ENCODE measurements at places on chromosomes 3 and 15.

DNA sequence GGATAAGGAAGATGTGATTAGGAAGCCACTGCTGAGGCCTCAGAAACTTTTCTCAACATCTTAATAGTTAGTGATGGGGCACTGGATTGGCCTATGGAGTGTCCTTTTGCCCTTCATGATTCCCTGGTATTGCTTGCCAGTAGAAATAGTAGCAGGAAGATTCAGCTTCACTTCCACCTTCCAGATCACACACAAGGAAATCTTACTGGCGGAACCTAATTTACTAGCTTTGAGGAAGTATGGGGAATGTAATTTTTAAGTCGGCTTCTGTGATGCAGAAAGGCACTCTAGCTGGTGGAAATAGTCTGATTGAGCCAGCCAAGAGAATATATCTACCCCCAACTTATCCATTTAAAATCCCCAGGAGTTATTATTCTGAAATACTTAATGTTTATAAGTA lies 46.5 kb downstream of the LPP start:
- DNase-seq: no peak

DNA sequence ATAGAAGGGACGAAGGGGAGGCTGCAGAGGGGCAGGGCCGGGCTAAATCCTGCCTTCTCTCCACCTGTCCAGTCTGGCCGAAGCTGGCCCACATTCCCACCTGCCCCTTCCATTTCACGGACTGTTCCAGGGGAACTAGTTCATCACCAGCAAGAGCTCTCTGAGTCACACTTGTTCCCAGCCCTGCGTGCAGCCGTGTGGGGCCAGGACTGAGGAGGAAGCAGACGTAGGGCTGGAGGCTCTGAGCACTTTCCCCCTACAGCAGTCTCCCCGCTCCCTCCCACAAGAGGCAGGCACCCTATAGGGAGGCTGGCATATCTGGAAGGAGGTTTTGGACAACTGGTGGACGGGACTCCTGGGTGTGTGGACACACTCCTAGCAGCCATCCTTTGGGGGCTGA lies 3.0 kb downstream of the ITIH4 start:
- DNase-seq: no peak

DNA sequence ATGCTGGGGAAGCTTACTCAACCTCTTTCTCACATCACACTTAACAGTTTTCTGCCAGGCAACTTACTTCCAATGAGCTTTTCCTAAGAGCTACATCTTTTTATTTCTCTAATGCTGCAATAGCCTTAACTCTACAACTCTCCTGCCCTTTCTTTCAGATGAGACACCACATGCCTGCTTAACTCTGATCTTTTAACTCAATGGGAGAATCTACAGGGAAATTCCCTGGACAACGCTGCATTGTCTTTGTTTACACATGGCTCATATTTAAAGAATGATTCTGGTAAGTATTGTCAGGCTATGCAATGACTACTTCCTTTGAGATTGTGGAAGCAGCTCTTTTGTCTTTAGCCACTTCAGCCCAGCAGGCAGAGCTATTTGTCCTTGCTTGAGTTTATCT lies 353.1 kb upstream of the BCHE start:
- no peak for DNase-seq

GRCh38 chr3:151371526-151371925 lies 13.0 kb downstream of the P2RY12 start:
- DNase-seq: no peak

DNA sequence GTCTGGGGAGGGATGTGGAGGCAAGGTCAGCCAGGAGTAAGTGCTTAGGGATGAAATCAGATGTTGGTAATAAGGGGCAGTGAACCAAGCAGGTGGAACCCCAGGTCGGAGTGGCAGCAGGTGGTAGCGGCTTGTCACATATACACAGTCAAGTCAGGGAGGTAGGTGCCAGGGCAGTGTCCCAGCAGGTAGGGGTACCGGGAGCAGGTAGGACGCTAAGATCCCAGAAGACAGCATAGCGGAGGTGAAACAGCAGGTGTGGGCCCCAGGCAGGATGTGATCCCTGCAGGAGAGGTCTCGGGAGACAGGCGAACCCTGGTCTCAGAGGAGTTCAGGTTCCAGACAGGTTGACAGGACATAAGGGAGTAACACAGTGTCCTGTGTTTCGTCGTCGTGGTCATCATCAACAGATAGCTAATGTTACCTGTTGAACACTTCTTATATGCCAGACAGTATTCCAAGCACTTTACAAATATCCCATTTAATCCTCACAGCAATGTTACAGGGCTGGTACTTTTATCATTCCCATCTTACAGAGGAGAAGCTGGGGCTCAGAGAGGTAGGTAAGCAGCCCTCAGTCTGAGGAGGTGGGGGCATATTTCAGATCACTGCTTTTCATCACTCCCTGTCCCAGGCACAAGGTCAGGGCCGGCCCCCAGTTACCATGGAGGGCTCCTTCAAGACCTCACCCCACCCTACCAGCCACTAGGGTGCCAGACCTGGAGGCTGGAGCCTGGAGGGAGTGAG lies 241.6 kb downstream of the UACA start:
- no peak for DNase-seq

DNA sequence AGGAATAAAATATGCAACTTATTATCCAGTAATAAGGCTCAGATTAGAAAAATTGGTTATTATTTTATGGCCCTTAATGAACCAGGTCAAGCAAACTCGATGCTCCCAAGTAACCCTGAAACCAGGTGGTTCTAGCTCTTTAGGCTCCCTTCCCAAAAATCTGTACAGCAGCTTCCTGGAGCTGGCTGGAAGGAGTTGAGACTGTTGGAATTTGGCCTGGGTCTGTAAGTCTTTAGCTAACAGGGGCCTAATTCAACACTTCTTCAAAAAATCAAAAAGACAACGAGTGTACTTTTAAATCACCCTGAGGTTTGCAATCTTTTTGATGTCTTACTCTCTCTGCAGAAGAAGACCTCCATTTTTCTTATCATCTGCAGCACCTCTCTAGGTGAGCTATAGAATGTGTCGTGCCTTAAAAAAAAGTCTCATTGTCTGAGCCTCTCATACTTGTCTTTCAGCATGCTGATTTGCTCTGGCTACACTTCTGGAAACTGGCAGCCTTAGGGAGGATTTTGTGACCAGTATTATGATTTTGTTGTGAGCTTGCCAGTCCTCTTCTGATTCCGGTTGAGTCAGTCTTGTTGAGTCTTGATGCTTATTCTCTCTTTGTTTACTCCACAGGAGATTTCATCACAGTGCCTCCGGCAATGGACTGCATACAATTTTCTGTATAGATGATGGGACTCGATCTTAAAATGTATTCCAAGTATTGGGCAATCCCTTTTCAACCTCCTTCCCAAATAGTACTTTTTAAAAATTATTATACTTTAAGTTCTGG lies 235.0 kb upstream of the KBTBD8 start:
- DNase-seq: no peak

GRCh38 chr3:75985432-75985831 lies 200.1 kb upstream of the ZNF717 start:
- no peak for DNase-seq

Measured in stimulated activated CD8-positive, alpha-beta memory T cell treated with anti-CD3 and anti-CD28 coated beads, Interleukin-4, amount 100 ng/mL, for 4 hours (primary cell).